ENCODE measurements at places on chromosomes 3 and 15.

GRCh38 chr3:87318617-87319021 lies 42.2 kb upstream of the POU1F1 start:
- DNase-seq, result no peak

DNA sequence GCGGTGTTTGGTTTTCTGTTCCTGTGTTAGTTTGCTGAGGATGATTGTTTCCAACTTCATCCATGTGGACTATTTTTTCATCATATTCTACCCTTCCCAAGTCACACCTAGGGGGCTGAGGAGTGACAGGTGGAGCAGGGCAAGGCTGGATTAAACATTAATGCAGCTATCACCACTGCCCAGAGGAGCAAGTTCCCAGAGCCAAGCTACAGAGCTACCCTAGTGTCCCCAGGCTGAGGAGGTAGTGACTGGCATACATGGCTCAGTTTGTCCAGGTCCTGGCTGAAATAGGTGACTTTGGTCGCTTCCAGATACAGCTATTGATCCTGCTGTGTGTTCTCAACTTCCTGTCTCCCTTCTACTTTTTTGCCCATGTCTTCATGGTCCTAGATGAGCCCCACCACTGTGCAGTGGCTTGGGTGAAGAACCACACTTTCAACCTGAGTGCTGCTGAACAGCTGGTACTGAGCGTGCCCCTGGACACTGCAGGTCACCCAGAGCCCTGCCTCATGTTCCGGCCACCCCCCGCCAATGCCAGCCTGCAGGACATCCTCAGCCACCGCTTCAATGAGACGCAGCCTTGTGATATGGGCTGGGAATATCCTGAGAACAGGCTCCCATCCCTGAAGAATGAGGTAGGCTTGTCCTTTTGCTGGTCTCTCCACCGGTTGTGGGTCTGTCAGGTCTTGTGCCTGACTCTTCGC lies at the start of gene SLC22A13:
Gene SLC22A13 (plus strand): TSS at position 209 of the 704 bp plus-strand sequence. CDS start 49 bp downstream, at position 258.
- no peak for DNase-seq

GRCh38 chr3:61807865-61808276 lies 246.5 kb downstream of the PTPRG start:
- DNase-seq, result no peak

DNA sequence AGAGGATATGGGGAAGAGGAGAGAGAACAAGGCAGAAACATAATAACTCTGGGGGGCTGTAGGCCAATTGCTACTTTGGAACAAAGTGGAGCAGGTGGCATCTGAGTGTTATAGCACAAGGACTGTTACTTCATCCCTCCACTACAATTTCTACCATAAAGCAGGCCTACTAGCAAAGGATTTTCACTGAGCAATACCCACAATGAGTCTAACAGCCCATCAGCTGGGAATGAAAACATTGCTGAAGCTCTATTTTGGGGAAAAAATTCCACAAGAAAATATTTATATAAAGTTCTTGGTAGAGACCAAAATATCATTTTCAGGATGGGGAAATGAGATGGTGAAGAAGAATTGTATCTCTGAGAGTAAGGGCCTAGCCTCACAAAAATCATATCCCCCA lies 3.6 kb upstream of the SHC4 start:
- no peak for DNase-seq

GRCh38 chr3:196932600-196932999 lies 9.7 kb downstream of the NCBP2 start:
- DNase-seq, result no peak

GRCh38 chr3:184750349-184751083 lies 38.7 kb upstream of the MAGEF1 start:
- DNase-seq, result no peak

DNA sequence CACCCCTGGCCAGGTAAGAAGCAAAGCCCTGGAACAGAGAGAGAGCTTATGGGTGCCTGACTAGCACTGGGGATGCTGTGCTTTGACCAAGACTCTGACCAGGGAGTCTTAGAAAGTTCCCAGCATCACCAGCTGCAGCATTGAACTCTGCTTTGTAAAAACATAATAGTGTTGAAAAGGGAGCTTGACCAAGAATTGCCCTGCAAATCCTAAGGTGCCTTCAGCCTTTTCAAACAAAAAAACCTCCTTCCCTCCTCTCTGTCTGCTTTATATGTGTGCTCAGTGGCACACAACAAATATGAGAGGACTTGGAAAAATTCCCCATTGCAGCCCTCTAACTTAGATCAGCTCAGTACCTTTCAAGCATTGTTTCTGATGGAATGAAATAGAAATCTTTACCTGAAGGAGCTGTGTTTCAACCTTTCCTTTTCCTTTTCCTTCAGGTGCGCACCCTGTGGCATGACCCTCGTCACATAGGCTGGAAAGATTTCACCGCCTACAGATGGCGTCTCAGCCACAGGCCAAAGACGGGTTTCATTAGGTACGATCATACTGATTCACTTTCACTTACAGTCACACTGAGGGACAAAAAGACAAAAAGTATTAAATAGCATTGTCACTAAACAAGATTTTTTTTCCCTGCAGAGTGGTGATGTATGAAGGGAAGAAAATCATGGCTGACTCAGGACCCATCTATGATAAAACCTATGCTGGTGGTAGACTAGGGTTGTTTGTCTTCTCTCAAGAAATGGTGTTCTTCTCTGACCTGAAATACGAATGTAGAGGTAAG lies 13.0 kb downstream of the THBS1 start:
- peak; percentile 16 for DNase-seq

- no peak for DNase-seq
Observed at GRCh38 chr3:49406571-49407565, 4.9 kb downstream of the RHOA start.

DNA sequence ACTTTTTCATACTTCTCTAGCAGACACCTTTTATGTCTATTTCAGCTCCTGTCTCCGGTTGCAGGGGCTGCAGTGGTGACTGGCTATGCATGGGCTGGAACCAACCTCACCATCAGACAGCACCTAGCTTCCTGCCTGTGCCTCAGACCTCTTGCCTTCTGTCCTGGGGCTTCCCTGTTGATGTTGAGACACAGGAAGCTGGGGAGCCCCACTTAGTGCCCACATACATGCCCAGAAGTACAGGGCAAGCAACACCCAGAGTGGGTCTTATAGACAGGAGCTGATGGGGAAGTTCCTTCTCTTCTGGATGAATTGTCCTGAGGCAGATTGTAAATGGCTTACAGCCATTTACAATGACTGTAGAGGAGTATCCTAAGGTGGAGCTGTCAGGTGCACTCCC lies 65.3 kb upstream of the SIAH2 start:
- DNase-seq, result no peak

DNA sequence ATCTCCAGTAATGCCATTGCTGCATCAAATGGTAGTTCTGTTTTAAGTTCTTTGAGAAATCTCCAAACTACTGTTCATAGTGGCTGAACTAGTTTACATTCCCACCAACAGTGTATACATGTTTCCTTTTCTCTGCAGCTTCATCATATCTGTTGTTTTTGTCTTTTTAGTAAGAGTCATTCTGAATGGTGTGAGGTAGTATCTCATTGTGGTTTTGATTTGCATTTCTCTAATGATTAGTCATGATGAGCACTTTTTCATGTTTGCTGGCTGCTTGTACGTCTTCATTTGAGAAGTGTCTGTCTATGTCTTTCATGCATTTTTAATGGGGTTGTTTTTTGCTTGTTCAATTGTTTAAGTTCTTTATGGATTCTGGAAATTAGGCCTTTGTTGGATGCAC lies 10.2 kb upstream of the GCSAM start:
- no peak for DNase-seq

DNA sequence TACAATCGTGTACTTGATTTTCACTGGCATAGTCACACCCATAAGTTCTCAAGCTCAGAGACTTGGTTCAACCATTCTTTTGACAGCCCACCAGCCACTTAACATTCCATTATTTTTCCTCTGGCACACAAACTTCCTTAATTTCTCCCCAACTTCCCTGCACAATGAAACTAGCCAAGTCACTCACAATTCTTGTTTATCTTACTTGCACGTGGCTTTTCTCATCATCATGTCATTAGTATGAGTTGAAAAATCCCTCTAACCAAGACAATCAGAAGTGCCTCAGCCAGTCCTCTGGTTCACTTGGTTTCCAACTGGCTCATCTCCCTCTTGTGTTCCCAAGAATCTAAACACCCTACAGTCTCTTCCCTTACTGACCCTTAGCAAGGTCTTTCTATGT lies 110.5 kb upstream of the PTPRG start:
- DNase-seq, result no peak

- no peak for DNase-seq
Observed at GRCh38 chr3:159766563-159767185, 222.0 kb upstream of the IL12A start.

- DNase-seq, result no peak
Observed at GRCh38 chr3:25171897-25172296, 256.2 kb upstream of the RARB start.

DNA sequence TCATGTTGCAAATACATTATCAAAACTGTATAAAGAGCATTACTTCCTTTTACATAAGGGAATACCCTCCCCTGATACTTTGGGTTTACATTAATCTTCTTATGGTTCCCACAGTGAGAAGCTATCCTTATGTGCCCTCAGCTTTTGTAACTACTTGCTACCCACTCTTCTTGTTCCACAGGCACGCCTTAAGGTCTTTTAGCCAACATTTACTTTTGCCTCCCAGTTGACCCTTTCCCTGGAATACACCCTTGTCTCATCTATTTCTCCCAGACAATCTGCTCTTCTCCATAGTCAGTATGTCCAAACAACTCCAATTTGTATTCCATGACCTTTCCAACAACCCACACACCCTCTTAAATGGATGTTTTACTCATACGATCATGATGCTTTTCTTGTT lies 116.8 kb upstream of the COL8A1 start:
- no peak for DNase-seq

- no peak for DNase-seq
Observed at GRCh38 chr3:58093574-58094195, 85.5 kb downstream of the FLNB start.

DNA sequence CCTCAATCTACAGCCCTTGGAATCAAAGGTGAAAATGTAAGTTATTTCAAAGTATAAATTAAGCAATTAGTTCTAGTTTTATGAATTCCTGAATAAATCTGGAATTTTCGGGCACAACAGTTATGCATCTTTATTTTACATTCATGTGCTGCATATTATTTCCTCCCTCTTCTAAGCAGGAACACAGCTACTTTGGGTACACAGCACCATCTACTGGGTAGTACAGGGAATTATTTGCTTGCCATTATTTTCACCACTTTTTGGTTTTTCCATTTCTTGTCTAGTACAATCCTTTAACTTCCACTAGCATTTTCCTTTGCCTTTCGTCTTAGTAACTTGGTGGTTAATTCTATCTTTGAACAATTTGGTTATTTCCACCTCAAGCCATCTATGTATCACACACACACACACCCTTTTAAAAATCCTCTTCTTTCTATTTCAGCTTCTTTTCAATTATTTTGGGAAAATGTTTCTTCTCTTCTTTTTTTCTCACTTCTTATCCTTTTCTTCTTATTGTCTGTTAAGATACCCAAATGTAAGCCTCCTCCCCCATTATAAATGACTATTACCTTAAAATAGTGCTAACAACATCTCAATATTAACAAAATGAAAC lies 451.0 kb downstream of the MFSD1 start:
- no peak for DNase-seq

GRCh38 chr3:25610167-25610566 lies 54.5 kb downstream of the TOP2B start:
- DNase-seq, result no peak

- no peak for DNase-seq
Observed at GRCh38 chr15:82172506-82172905, 90.0 kb downstream of the EFL1 start.

- no peak for DNase-seq
Observed at GRCh38 chr3:3351226-3351625, 171.7 kb upstream of the CRBN start.
